ENCODE measurements at places on chromosomes 4 and X.

DNA sequence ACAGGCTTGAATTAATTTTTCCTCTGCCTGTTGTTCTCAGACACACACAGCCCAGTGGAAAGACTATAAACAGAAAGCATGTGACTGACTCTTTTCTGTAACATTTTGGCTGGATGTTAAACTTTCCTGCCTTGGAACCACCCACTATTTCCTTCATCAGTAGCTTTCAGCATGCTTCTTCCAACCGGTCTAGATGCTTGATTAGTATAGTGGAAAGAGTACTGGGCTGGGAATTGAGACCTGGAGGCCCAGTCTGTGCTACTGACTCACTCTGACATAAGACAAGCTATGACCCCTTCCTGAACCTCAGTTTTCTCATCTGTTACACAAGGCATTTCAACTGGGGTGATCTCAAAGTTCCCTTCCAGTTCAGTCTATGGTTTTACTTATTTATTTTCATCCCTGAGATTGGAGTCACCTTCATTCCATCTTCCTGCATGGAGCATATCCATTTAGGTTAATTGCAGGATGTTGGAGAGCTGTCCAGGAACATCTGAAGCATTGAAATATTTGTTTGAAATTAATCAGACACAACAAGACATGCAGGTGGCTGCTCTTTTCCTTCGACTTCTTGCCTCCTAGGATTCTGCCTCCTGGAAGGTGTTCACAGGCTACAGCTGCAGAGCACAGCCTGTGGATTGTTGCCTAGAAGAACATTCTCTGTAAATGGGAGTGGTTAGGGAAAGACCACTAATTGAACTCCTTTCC lies 173.4 kb downstream of the RTL9 start:
- DNase-seq: no peak

GRCh38 chrX:56468441-56468840 lies 95.0 kb upstream of the UBQLN2 start:
- DNase-seq: no peak

DNA sequence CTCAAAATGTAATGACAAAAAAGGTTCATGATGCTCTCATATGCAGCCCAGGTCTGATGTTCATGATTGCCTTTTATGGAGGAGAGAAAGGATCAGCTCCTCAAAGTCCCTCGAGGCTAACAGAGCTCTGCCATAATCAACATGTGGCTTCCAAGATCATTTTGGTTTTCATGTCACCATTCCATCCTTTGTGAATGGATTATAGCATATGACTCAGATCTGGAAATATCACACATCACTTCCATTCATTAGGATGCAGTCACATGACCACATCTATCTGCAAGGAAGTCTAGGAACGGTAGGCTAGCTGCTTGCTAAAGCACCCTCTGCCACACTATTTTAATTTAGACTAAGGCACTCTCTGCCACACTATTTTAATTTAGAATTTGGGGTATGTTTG lies 77.6 kb downstream of the COX18 start:
- no peak for DNase-seq

DNA sequence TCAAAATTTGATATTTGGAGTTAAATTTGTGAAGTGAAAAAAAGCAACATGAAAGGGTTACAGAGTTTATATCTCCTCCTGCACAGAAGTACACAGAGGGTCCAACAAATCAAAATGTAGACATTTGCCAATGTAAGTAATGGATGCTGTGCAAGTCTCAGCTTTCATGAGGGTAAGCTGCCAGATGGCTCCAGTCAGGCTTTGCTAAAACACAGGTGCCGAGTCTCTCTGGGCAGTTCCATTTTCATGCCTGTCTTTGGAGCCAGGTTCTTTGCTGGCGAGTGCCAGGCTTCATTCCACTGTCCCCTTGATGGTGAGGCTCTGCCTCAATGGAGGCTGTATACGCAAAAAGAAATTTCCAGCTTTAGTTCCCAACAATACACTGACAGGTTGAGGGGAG lies 27.9 kb downstream of the SLC4A4 start:
- no peak for DNase-seq

DNA sequence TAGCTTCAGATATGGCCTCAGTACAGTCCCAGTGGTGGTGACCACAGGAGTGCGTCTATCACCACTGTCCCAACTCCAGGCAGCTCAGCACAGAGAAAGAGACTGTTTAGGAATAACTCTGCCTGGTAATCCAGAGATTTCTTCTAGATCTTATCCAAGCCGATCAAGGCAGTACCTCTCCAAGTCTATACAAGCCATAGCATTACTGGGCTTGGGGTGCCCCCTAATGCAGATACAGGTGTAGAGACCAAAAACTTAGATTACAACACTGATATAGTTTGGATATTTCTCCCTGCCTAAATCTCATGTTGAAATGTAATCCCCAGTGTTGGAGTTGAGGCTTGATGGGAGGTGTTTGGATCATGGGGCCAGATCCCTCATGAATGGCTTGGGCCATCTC lies 100.9 kb downstream of the PTCHD1 start:
- no peak for DNase-seq

Data from activated CD4-positive, CD25-positive, alpha-beta regulatory T cell (primary cell).